ENCODE measurements at places on chromosomes 4 and X.

GRCh38 chr4:2340272-2341061 is 78.0 kb downstream of the ZFYVE28 start:
- no peak for DNase-seq

DNA sequence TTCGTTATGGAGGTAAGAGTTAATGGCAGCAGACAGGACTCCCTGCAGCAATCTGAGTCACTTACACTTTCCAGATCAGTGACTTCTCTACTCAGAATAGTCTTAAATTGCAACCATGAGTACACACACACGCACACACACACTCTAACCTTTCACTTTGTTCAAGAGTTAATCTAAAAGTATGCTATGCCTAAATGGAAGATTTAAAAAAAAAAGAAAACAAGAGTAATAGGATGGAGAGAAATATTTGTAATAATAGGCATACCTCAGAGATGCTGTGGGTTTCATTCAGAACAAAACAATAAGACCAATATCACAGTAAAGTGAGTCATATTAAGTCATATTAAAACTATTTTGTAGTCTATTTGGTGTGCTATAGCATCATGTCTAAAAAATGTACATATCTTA is 969.1 kb upstream of the PCDH10 start:
- no peak for DNase-seq

- no peak for DNase-seq
Observed at GRCh38 chrX:67601771-67602170, 58.0 kb downstream of the AR start.

GRCh38 chrX:153649178-153649914 is 2.3 kb downstream of the DUSP9 start:
- DNase-seq, result no peak

- DNase-seq, result no peak
Observed at GRCh38 chrX:16491461-16491860, 158.5 kb upstream of the S100G start.

- no peak for DNase-seq
Observed at GRCh38 chr4:113953888-113954287, 25.6 kb downstream of the ARSJ start.

DNA sequence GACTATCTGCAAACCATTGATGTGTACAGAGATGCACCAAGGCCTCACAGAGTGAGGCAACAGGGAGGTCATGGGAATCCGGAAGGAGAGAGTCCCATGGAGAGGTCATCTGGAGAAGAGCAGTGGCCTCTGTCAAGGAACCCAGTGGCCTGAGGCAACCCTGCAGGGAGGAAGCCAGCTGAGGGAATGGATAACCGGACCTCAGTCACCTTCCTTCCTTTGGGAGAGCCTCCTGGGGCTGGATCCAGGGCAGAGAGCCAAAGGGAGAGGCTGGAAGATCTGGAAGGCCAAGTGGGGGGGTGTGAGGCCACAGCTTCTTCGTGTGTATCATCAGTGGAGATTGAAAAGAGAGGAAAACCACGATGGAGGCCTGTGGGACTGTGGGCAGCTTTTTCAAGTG is 24.3 kb upstream of the CD38 start:
- no peak for DNase-seq

DNA sequence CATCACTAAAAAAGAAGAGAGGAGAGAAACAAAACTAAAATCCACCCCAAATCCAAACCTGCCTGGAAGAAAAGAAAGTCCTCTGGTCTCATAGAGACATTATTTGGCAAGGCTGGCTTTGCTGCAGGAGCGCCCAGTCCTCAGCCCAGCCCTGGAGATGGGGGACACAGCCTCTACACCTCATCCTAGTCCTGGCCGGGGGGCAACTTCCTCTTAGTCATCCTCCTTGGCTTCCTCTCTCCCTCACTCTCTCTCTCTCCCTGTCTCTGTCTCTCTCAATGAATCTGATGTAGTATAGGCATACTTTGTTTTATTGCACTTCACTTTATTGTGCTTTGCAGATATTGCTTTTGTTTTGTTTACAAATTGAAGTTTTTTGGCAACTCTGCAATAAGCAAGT is 55.8 kb upstream of the MAGEB10 start:
- DNase-seq, result no peak

GRCh38 chrX:109357706-109358105 is 124.2 kb downstream of the GUCY2F start:
- no peak for DNase-seq

GRCh38 chr4:108244606-108245005 is 75.9 kb upstream of the LEF1 start:
- DNase-seq, result no peak

Measured in esophagus squamous epithelium (tissue), 5 donors.